ENCODE measurements at places on chromosomes 11 and 22. TPM values are rescaled to one million over a fixed set of nuclear protein-coding genes. Genes with fewer than 3 reads are reported as not detected.

DNA sequence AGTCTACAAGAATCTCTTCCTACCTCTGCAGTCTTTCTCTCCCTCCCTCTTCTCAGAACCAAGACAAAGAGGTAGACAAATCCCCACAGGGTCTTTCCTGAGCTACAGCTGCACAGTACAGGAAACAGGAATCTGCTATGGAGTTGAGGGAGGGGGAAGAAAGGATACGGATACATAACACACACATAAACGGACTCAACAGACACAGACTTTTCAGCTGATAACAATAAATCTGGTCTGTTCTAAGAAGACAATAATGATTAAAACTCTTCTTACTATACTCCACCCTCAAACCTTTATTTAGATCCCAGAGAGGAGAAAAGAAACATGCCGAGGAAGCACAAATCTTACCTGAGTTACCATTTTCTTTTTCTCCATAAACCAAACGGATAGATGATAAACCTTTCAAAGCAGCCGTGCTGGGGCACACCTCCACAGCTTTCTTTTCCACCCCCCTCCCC is 122.2 kb downstream of the APOL5 start:
- no peak for DNase-seq

DNA sequence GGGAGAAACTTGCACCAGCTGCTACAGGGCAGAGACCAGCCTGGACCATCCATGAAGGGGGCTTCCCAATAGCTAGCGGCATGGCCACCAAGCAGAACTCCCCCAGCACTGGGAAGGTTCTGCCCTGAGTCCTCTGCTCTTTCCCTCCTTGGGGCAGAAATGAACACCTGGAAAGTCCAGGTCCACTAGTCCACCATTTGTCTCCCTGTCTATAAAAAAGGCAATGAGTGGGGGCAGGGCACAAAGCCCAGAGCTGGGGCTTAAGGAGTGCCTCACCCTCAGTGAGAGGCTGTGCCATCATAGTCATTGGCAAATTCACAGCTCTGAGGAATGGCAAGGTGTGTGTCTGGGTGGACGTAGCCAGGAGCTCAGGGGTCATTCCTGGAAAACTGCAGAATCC is 420.3 kb downstream of the SOX6 start:
- no peak for DNase-seq

GRCh38 chr11:80816966-80817365 is 1376.1 kb upstream of the TENM4 start:
- no peak for DNase-seq

GRCh38 chr11:33897761-33898375 is 6.0 kb upstream of the LMO2 start:
- DNase-seq: no peak

Gene FEN1
- 55.4 TPM for total RNA-seq

Gene NNMT
- not detected for total RNA-seq
